ENCODE measurements at places on chromosomes 7 and 10.

GRCh38 chr10:88911851-88912250 lies 31.8 kb downstream of the STAMBPL1 start:
- DNase-seq = no peak

DNA sequence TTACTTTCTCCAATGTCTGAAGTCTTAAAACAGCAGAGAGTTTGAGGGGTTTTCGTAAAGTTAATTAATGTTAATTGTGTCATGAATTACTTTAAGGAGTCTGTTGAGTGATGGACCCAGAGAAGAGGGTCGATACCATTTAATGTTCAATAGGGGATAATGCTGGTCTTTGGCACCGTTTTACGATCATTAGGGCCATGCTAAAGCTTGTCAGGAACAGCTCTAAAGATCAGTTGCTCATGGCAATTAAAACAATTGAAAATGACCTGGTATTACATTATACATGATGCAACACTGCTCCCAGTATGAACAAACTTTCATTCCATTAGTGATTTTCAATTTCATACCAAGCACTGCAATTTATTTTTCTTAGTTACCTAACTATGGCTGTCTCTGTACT lies 296.9 kb downstream of the ETV1 start:
- DNase-seq = no peak

- DNase-seq = no peak
Measured at GRCh38 chr7:141074997-141075396, 1.1 kb downstream of the TMEM178B start.

GRCh38 chr7:118586248-118586647 lies 361.7 kb downstream of the ANKRD7 start:
- no peak for DNase-seq

- no peak for DNase-seq
Measured at GRCh38 chr10:99520847-99521764, 11.6 kb upstream of the NKX2-3 start.

DNA sequence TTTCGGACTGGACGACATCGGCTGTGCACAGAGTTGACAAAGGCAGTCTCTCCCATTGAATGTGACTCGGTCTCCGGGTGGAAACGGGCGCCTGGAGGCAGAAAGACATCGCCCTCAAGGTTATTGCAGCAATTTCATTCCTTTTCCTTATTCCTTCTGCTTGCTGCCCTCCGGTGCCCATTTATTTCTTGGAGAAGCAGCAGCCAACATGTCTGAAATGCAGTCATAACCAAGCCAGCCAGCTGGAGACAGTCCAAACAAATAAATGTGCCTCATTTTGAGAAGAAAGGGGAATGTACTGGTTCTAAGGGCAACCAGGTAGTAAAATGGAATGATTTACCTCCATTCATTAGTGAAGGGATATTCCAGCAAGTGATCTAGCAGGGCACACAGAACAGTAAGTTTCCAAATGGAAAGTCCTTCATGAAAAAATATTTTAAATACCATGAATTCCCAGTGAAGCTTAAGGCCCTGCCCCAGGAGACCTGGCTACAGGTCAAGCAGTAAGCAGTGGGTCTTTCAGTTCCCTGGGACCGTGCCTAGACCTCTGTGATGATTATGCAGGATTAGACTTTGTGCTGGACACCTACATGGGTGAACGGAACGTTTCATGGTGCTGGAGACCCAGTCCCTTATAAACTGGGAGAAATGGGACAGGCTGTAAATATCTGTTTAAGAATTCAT lies 86.6 kb downstream of the ABLIM1 start:
- no peak for DNase-seq

DNA sequence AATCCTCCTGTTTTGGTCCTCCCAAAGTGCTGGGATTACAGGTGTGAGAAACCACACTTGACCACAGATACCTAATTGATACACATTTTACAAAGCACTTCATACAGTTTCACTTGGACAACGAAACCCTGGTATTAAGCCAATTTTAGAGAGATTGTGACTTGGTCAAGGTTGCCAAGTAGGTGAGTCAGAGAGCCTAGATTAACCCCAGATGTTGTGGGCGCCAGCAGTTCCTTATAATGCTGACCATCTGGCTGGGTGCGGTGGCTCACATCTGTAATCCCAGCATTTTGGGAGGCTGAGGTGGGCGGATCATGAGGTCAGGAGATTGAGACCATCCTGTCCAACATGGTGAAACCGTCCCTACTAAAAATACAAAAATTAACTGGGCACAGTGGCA lies 4.9 kb upstream of the PHKG1 start:
- peak; percentile 16 for DNase-seq

DNA sequence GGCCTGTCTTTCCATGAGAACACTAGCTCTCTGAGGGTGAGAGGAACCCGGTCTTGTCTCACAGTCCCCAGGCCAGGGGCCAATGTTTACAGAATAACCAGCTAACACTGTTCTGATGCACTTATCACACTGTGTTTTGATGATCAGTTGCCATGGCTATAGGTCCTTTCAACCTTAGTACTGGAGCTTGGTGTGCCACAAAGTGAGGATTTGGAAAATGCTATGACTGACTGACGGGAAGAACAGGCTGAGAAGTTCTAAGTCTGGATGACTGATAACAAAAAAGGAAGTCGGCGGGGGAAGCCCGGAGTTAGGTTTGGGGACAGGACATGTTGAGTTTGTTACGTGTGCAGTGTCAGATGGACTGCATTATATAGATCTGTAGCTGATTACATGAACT lies 141.8 kb downstream of the CTTNBP2 start:
- DNase-seq = peak; percentile 43

DNA sequence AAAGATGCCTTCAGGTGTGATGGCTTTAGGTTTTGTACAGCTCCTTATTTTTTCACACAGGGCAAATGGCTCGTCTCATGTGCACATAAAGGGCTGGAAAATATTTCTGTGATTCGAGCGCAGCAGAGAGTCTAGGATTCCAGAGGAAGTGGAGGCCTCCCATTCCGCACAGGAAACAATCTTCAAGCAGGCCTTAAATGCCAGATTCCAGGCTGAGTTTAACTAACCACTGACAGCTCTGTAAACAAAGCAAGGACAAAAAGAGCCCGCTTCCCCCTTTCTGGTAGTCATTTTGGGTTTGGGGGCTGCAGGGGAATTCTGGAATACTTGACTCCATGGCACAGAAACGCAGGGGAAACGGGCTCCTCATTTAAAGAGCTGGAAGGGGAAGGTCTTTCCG lies 87.2 kb downstream of the CALD1 start:
- DNase-seq = no peak

DNA sequence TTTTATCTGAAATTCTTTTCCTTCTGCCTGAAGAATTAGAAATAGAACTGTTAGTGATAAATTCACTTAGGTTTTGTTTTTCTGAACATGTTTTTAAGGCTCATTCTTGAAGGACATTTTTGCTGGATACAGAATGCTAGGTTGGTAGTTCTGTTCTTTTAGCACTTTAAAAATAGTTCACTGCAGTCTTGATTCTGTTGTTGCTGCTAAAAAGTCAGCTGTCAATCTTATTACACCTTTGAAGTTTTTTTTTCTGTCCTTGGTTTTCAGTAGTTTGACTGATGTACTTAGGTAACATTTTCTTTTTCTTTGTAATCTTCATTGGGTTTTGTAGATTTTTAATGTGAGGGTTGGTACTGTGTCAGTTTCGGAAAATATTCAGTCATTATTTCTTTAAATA lies 48.7 kb downstream of the C1GALT1 start:
- no peak for DNase-seq

DNA sequence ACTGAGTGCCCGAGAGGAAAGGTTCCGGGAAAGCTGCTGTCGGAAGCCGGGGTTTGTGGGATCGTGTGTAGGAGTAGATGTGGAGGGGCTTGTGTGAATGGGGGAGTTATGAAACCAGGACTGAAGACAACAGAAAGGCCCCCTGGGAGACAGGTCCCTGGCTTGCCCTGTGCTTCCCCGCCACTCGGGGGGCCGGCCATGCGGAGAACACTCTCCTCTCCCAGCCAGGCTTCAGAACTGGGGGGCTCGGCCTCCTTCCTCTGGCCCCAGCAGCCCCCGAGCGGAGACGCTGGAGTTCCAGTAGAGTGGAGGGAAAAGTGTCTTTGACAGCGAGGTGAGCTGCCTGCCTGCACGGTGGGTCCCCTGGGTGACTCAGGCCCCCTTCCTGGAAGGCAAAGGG lies 185.0 kb downstream of the MGMT start:
- no peak for DNase-seq

DNA sequence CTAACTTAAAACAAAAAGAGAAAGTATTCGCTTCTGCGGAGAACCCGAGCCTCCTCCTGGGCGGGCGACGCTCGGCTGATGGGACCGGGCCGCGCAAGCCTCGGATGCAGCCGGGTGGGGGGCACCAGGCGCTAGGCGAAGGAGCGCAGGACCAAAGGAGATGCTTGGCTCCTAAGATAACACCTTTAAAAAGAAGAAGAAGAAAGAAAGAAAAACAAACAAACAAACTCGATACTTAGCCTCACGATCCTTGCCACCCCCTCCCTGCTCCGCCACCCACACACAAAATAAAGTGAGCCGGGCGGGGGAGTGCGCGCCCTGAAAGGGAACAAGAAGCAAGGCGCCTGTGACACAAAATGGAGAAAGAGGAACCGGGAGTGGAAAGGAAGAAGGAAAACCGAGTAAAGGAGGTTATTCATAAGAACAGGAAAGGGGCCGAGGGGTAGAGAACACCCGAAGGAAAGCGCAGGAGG lies 34.0 kb upstream of the EBLN1 start:
- peak; percentile 88 for DNase-seq

GRCh38 chr7:22563032-22563501 lies 63.1 kb upstream of the STEAP1B start:
- no peak for DNase-seq

DNA sequence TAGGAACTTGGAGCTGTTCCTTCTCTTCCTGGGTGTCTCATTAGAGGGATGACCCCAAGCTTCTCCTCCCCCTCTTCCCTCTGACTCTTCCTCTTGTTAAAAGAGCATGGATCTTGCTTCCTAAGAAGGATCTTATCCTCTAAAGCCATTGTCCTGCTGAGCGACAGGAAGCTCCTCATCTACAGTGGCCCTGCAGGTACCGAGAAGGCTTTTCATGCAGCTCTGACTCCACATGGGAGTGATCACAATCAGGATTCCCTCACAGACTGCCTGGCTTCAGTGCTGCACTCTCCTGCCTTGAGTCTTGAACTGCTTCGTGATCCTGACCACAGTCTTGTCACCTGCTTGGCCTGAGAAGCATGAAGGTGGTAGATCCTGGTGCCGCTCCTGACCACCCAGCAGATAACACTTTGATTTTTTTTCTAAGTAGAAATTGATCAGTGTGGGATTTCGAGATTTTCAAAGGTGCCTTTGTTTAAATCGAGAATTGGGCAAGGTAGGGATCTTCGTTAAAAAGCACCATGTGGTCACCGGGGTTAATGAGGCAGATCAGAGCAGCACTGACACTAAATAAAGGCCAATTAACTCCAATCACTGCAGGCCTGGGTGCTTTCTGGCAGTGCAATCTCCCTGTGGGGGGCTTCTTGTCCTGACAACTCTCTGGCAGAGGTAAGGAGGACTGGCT lies 376.4 kb downstream of the NRG3 start:
- no peak for DNase-seq

GRCh38 chr7:47669901-47670384 lies 88.0 kb upstream of the TNS3 start:
- DNase-seq = peak; percentile 44

- DNase-seq = no peak
Measured at GRCh38 chr7:28533731-28534531, 121.6 kb downstream of the CREB5 start.

DNA sequence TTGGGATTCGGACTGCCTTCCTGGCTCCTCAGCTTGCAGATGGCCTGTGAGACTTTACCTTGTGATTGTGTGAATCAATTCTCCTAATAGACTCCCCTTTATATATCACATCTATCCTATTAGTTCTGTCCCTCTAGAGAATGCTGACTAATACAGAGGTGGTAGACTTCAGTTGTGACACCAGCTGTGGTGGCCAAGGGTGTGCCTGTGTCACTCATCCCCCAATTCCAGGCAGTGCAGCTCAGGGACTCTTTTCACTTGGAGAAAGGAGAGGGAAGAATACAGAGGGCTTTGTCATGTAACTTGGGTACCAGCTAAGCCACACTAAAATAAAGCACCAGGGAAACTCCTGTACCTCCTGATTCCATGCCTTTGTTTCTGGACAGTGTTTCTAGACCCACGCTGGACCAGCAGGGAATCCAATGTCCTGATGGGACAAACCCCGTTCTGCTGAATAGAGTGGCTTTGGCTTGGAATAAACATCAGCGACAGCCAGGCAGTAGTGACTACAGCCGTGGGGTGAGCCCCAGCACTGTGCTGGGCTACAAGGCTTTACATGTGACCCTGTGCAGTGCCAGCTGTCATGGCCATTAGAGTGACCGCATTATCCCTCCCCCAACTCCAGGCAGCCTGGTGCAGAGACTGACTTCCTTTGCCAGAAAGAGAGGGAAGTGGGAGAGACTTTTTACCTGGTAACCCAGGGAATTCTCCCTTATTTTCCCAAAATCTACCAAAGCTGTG lies 233.6 kb downstream of the ANK3 start:
- DNase-seq = no peak

GRCh38 chr10:72332423-72333111 lies 22.2 kb downstream of the DNAJB12 start:
- no peak for DNase-seq

- DNase-seq = peak; percentile 43
Measured at GRCh38 chr7:16934722-16935340, 53.0 kb upstream of the AGR3 start.

GRCh38 chr10:34862892-34863291 lies 47.8 kb upstream of the PARD3 start:
- DNase-seq = no peak

- no peak for DNase-seq
Measured at GRCh38 chr10:88473989-88474883, 108.9 kb downstream of the RNLS start.

GRCh38 chr10:73655257-73655989 lies 406 bp downstream of the SYNPO2L start:
- peak; percentile 27 for DNase-seq

DNA sequence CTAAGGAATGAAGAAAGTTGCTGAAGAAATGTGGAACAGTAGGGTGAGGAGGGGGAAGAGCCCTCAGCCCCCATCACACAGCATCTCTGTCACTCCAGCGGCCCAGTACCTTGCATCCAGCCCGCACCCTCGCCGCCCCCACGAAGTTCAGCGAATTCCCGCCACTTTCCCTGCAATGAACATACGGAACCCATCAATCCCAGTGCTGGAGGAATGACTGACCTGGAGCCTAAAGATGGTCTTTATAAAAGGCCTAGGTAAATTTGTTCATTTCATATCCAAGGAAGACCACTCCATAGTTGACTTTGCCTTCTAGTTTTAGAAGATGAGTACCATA lies 779 bp upstream of the KIF5B start:
- no peak for DNase-seq

GRCh38 chr7:24745355-24745754 lies 11.9 kb downstream of the GSDME start:
- DNase-seq = no peak
